Activated CD8-positive, alpha-beta memory T cell treated with anti-CD3 and anti-CD28 coated beads for 4 hours (primary cell): ENCODE measurements at places on chromosomes 3 and 15.

DNA sequence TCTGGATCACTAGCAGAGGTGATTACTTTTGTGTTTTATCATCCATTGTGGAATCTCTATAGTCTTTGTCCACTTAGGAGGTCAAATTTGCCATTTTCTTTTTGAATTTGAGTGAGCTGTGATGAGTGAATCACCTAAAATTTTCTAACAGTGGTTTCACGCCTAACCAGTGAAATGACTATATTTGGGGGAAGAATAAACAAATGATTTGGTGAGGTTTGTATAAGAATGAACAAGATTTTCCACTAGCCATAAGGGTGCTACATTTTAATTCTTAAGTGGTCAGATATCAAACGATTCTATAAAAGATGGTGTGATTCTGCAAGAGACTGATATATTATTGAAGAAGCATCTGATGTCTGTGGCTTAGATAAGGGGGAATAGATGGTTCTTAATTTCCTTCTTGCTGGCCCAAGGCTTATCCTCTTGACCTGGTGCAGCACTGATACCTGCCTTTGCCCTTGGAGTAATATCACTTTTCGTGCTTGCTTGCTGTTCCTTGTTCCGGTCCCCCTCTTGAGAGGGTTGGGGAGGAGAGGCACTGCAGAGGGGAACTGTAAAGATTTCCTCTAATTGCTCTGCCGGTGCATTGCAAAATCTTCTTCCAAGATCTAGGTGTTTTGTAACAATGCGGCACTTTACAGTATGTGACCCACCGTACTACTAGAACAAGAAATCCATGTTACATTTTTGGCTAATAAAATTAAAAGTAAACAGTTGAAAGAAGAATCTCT is 14.5 kb downstream of the C3orf20 start:
- DNase-seq, result no peak

DNA sequence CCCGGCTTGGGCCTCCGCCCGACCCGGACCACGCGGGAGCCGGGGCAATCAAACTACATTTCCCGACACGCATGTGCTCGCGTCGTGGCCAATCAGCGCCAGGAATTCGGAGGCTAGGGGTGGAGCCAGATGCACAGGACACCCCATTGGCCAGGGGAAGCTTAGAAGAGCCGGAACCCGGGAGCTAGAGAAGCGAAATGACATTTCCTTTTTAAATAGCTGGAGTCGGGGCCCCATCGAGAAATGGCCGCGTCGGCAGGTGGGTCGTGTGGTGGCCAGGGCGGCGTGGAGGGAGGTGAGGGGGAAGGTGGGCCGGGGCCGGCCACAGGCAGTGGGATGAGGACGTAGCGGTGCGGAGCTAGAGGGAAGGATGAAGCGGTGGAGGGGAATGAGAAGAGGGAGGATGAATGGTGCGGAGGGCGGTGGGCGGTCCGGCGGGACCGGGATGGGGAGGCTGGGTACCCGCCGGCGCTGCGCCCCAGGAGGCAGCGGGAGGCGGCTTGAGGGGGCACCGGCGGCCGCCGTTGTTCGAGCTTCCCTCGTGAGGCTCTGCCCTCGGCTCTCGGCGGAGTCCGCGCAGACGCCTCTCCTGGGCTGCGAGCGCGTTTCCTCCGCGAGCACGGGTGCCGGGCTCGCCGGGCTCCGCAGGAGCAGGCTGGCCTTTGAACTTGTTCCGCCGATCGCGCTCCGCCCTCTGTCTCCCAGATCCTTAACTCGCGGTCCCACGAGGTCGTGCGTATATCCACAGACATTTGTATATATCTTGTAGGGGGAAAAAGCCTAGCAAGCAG is at the start of gene KBTBD8:
TSS of gene KBTBD8 (plus strand) at position 195 of the 791 bp plus-strand sequence. CDS start at position 244, 49 bp downstream.
- DNase-seq, result peak; percentile 96

GRCh38 chr3:150335631-150336030 is 72.5 kb upstream of the TSC22D2 start:
- no peak for DNase-seq

DNA sequence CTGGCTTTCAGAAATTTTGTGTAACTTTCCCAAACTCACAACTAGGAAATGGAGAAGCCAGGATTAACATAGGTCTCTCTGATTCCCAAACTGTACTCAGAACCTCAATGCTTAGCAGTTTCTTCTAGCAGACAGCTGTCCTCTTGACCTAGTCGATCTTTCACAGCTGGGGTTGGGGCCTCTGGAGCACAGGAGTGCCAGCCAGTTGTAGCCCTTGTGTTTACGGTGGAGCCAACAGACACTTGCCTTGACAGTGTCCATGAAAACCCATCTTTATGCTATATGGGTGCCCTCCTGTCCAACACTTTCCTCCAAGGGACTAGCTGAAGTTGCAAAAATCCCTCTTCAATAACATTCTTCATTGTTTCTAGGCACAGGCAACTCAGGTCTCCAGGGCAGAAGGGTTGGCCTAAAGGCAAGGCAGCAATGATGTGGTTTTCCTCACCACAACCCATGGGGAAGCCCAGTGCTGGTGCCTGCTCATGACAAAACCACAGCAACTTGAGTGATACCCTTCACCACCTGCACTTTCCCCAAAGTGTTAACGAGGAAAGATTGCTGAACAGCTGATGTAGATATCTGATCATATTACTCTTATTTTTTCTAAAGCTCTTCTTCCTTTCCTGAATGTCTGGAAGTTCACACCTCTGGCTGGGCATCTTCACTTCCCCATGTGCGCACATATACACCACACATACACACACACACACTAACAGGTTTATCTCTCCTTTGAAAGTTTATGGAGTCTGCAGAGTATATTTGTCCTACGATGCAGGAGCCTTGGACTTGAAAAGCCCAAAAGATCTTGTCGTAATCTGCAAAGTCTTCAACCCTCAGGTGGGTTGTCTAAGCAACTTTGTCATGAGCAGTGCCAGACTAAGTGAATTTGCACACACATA is 11.0 kb upstream of the KNG1 start:
- DNase-seq, result peak; percentile 10

DNA sequence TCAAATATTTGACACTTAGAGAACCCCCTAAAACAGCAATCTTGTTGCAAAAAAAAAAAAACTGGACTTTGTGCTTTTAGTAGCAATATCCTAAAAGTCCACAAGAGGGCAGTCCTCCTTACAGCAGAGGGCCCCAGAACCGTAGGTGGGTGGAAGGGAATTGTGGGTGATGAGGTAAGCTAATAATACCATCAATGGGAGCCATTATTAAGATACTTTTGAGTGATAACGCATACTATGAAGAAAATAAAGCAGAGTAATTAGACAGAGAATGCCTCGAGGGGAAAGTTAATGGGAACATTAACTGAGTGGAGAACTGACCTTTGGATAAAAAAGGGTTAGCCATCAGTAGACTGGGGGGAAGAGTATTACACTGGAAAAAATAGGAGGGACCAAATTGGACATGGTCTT is 229.9 kb downstream of the THRB start:
- DNase-seq, result no peak

- no peak for DNase-seq
These were observed 12.6 kb upstream of the RTP3 start for GRCh38 chr3:46484911-46485778.

DNA sequence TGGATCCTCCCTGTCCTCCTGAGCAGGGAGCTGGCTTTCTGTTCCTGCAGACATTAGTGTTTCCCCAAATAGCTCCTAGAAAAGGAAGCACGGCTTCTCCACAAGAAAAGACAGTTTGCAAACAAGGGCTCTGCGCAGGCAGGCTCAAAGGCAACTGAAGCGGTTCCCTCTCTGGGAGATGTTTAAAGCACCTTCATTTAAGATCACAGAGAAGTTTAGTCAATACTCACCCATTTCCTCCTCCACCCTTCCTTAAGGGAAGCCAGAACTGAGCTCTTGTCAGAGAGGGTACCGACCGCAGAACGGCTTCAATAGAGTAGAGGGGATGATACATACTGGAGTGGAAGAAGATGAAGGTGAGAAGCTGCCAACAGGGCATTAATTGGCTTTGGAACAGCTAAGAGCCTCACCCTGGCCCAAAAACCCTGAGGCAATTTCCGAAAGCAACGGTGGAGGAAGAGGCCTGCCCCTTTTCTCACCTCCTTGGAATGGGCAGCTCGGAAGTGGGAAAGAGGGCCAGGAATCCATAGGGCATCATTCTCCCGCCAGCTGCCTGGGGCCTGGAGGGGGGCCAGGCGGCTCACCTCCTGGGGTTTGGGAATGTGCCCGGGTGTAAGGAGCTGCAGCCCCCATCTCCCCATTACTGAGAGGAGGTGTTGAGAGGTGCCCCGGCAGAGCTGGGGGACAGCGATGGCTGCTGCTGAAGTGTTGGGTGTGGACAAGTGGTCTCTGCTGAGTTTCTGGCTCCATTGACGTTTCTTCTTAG is 4.8 kb upstream of the EPHB3 start:
- DNase-seq, result no peak

DNA sequence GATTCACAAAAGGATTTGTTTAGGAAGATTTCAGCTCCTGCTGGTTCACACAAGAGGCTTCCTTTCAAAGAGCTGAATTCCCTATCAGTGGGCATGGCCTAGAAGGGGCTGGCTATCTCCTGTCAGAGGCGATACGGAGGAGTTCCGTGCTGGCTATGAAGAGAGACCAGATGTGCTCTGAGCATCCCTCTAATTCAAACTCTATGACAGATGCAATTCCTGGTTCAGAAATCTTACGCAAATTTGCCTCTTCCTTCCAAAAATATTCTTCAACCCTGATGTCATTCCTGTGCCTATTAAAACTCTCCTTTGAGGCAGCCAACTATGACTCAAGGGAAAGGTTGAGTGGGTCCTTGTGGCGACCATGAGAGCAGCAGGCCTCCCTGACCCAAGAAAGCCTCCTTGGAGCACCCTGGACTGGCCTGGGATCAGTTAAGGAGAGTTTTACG is 139.3 kb upstream of the HES1 start:
- no peak for DNase-seq

GRCh38 chr3:127743351-127744252 is 70.8 kb downstream of the ABTB1 start:
- no peak for DNase-seq

GRCh38 chr3:57948781-57949242 is 59.4 kb upstream of the FLNB start:
- DNase-seq, result no peak

GRCh38 chr3:4416961-4417360 is 50.1 kb downstream of the SUMF1 start:
- no peak for DNase-seq

DNA sequence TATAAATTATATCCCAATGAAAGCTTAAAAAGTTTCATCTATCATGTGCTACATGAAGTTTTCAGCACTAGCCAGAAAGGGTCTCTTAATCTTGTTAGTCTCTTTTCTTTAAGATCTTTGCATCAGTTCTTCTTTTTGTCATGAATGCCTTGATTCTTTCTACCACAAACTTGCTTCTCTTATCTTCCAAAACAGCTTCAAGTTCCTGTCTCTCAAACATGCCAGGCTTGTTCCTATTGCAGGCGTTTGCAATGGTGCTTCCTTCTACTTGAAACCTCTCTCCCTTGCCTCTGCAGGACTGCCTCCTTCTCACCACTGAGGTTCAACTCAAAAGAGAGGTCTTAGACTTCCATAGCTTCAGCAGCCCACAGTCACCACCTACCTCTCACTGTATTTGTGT is 104.3 kb upstream of the FRMD4B start:
- DNase-seq, result no peak

DNA sequence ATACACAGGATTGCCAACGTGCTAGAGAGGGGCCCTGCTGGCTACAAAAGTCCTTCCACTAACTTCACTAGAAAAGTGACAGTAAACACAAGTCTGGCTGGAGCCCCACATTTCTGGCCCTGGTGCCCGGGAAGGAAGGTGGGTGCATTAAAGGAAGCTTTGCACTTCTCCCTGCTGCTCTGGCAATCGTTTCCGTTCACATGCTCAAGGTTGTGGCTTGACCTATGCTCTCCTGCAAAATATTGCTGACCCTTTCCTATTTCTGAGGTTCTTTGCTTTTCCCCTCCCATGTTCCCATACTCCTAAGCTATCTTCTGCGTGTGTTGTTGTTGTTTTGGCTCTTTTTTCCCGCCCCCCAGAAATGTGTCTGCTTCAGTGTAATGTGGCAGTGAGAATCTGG is 9.1 kb upstream of the CCR3 start:
- DNase-seq, result no peak

GRCh38 chr3:9786825-9787669 is 5.2 kb downstream of the TADA3 start:
- no peak for DNase-seq

DNA sequence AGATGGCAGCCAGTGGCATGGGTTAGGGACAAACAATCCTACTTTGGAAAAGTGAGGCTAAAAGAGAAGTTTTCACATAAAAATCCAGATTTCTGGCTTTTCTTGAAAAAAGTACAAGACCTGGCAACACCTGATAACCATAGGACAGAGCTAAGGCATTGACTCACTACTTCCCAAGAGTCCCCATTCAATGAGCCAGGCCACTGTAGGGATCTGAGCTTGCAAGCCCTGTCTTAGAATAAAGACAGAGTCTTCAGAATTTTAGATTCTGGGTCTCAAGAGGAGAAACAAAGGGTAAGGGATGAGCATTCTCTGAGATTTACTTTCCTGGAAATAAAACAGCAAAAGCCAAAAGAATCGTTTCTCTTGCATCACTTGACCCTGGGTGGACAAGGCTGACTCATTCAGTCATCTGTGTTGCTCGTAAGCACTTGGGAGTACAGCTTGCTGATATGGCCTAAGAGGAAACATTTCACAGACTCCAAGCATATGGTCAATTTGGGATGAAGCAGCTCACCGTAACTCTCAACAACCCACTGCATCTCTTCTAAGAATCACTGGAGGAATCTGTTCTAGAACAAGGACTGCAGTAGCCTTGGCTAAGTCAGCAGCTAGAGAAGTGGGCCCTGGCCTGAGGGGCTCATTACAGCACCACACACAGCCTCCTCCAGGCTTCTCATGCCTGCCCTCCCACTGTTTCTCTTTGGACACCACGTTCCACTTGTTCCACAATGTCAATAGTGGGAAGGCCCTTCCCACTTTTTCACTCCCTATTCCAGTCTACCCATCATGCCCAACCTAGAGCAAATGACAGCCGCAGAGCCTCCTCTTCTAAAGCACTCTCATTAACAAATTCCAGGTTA is 86.2 kb downstream of the RFTN1 start:
- DNase-seq, result no peak

DNA sequence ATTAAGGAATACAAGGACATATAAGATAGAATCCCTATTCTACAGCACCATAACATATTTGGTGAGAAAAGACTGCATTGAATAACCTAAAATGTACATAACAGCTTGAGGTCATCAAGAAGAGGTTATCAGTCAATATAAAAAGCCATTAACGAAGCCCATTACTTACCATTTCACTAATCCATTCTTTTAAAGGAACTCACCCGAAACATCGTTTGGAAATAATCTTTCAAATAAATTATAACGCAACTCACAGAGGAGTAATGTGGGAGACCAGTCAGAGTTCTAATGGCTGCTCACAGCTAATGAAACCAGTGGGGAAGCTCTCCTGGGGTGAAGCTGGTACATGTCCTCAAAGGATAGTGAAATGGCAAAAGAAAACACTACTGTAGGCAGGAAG is 188.4 kb downstream of the TBC1D5 start:
- no peak for DNase-seq

GRCh38 chr3:155556531-155556930 is 188.3 kb downstream of the PLCH1 start:
- no peak for DNase-seq
